AG20443 (cell line): ENCODE measurements at places on chromosomes 4 and X.
A peak's percentile ranks its signal among the peaks of the same experiment; 100 is the strongest.

- DNase-seq, result no peak
Observed at GRCh38 chr4:85740431-85740861, 265.5 kb downstream of the ARHGAP24 start.

DNA sequence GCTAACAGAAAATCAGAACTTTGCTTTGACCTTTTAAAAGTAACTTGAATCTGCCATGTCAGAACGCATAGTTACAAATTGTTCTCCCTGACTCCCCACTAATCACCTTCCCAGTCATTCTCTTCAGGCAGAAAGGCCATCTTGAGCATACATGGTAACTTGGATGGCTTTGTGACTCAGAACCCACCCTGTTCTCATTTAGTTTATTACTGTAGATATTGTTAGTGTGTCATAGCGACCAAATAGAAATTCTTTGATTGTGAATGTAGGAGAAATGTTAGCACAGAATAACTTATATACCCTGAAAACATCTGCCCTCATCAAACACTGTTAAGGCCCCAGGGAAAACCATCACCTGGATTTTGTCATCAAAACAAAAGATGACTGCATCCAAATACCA, 382.0 kb downstream of the MAGEB5 start:
- DNase-seq, result no peak

GRCh38 chr4:148116264-148116663, 325.9 kb downstream of the NR3C2 start:
- DNase-seq, result no peak

DNA sequence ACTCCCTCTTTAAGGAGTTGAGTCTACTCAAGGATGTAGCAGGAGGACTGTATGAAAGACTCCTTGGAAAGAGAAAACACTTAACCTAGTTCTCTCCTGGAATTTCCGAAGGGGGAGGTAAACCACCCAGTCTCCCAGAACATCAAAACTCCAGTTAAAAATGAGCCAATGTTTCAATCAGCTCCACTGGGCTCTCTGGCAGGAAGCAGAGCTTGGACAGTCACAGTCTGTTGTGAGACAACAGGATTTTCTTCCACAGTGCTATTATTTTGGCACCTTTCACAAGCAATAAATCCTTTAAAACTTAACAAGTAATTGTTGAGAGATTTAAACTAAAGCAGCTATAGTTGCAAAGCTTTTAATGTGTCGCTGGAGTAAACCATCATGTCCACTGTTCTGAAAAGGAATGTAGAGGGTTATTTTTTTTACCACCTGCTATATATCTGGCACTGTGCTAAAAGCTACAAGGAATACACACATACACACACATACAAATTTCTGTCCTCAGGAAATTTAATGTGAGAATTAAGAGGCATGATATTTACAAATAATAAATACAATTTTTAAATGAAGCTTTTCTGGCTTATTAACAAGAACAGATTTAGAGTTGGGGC, 229.2 kb upstream of the INTU start:
- DNase-seq, result no peak

GRCh38 chr4:48255072-48255958, 14.3 kb downstream of the TEC start:
- DNase-seq, result no peak

DNA sequence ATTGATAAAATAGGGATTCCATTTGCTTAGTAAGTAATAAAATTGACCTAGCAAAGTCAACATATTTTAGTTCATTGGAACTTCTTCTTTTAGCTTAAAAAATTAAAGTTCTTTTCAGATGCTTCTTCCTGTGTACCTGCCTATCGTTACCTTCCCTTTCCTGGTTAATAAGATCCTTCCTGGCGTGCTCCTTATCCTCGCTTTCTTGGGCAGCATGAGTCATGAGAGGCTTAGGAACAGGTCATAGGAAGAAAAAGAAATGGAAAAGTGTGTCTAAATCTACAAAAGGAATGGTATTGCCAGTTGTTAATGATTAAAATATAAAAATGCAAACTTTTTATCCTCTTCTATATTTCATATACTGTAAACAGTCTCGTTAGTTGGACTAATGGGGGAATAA, 170.3 kb downstream of the DCTD start:
- no peak for DNase-seq

DNA sequence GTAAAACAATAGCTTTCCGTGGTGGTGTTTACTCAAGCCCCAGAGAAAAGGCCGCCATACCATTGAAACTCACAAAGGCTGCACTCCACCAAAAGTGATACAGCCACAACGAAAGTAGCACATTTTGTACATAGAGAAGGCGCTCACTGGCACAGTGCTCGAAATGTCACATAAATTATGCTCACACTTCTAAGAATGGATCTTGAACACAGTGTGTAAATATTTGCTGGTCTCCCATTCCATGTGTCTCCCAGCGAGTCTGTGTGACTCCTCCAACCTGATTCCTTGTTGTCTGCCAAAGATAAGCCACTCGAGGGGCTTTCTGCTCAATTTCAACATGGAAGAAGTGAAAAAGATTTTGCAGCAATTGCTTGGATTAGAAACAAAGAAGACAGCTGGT, 234.0 kb upstream of the VCX3A start:
- DNase-seq, result no peak

DNA sequence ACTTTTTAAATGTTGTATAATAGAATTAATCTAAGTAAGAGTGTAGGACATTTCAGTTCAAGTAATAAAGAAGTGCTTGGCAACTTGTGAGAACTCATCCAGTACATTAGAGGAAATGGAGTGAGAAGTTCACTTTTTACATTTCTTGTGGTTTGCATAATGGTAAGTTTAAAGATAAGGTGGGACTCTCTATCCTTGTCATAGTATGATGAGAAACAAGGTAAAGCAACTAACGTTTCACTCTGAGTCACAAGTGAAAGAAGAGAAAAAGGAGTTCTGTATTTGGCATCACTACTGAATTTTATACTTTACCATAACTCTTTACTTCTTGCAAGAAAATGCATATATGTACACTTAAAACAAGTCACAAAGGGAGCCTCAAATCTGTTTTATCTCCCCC, 219.4 kb downstream of the SLC4A4 start:
- DNase-seq, result no peak

GRCh38 chr4:104532677-104533076, 38.0 kb upstream of the CXXC4 start:
- no peak for DNase-seq

DNA sequence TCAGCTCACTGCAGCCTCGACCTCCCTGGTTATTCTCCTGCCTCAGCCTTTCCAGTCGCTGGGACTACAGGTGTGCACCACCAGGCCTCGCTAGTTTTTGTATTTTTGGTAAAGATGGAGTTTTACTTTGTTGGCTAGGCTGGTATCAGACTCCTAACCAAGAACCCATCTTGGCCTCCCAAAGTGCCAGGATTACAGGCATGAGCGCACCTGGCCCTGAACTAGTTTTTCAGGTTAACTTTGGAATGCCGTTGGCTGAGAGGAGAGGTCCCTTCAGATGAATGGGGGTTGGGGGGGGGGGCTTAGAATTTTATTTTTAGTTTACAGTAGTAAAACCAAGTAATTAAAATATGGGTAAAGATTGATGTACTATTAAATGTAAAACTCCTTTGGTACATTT, 23.4 kb upstream of the CWH43 start:
- no peak for DNase-seq

DNA sequence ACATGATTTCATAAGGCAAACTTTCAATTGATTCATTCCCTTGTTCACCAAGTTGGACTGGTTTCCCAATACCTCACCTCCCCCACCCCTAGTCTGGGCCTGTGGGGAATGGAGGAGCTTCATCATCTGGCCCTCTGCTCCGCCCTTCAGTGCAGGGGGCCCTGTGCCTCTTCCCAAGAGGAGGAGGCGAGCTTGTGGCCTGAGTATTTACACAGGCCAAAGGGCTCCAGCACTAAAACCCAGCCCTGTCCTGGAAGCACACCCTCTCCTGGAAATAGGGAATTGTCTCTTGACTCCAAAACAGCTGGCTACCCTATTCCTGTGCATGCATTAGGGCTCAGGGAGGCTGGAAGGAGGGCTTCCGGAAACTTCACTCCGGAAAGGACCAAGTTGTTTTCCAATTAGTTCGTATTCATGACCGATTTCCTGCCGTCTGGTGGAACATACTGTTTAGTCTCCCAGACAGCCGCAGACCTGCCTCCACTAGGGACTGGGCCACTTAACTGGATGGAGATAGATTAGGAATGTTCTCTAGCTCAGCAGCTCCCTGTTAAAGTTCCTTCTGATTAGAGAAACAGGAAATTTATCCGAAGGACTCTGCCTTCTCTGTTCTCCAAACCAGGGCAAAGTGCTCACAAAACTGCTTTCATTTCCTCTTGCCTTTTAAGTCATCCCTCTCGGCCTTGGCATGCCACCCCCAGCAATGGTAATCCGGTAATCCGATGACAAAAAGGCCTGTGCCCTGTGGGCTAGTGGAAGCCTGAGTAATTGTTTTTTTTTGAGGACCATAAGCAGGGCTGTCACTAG, 5.8 kb downstream of the SRPX2 start:
- peak; percentile 83 for DNase-seq

- no peak for DNase-seq
Observed at GRCh38 chrX:2542826-2543521, 42.2 kb upstream of the DHRSX start.

GRCh38 chr4:73679836-73680235, 59.6 kb upstream of the RASSF6 start:
- peak; percentile 21 for DNase-seq

DNA sequence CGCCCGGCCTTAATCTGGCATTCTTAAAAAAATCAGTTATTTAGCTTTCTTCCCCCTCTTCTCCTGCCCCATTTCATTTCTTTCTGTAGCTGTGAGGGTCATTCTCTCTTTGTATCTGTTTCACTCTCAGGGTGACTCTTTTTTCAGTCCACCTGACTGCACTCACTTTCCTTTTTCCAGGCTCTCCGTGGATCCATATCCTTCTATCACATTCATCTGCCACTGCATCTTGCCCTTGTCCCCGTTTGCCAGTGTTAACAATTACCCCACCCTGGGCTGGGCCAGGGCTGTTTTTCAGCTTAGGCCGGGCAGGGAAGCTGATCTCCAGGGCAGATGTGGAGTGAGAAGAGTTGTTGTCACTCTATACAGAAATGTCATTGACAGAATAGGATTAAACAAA, 7.7 kb downstream of the FHL1 start:
- DNase-seq, result no peak

DNA sequence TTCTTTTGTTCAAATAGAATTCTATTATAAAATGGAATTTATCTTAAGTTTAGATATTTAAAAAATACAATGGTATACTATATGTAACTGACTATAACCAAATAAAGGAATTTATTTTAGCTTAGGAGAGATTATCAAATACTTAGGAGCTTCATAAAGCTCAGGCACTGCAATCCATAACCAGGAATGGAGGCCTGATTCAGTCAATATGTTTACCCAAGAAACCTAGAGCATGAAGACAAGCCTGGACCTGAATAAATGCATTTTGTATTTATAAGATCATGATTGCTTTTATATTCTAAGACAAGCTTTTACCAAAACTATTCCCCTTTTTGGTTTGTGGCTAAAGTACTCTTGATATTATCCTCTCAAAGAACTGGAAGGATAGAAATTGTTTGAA, 742.6 kb downstream of the FAT4 start:
- DNase-seq, result no peak

DNA sequence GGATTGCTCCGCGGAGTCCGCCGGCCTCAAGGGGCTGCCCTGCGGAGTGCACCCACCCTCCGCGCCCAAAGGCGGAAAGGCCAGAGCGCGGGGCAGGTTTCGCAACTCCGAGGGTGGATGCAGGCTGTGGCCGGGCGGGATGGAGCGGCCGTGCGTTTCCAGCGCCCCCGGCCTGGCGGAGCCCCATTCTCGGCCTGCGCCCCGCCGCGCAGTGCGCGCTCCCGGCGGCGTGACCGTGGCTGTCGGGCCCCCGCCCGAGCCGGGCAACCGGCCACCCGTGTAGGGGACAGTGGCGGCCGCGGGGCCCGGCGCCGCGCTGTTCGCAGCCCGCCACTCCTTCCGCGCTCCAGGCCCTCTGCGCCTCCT, 331 bp downstream of the SETD7 start:
- DNase-seq, result peak; percentile 56

DNA sequence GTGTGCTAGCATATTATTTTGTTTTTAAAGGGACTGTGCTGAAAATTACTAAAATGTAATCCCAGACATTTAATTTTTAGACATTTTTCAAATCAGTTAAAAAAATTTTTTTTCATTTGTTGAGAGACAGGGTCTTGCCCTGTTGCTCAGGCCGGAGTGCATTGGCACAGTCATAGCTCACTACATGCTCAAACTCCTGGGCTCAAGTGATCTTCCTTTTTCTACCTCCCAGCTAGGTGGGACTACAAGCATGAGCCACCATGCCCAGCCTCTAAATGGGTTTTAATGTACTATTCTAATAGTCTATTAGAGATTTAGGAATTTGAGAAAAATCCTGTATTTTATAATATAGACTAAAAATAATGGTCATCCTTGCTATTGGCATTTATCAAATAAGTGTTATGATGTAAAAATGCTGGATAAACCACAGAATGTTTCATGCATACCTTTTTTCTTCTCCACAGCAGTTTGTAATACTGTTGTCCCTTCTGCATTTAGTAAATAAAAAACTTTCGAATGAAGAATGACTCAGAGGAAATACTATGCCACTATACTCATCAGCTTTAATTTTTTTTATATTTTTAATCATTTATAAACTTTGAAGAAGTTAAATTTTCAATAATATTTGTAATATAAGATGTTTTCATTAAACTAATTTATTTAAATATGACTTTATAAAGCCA, 29.9 kb downstream of the CPEB2 start:
- DNase-seq, result peak; percentile 22

DNA sequence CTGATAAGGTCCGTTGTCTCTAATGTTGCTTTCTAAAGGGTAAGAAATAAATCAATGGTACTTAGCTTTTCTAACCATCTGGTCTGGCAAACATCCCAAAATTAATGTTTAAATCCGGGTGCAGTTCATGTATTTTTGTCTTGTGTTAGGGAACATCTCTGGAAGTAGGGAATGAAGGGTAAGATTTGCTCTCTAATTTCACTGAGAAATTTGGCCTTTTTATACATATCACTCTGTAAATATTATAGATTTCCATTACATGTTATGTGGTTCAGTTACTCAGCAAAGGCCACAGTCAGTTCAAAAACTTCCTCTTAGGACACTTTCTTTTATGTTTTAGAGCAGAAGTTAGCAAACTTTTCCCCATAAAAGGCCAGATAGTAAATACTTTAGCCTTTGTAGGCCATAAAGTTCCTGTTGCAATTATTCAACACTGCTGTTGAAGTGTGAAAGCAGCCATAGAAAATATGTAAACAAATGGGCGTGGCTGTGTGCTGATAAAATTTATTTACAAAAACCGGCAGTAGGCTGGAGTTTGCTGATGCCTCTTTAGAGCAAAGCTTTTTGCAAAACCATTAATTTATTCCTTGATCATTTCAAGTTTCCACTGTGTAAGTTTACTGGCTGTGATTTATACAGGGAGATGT, 218.1 kb downstream of the ANTXR2 start:
- no peak for DNase-seq

GRCh38 chr4:122889726-122890125, 32.7 kb downstream of the NUDT6 start:
- DNase-seq, result no peak

- no peak for DNase-seq
Observed at GRCh38 chr4:135249024-135249423, 1047.4 kb upstream of the PABPC4L start.

- DNase-seq, result no peak
Observed at GRCh38 chr4:112403101-112403945, 106.2 kb downstream of the ALPK1 start.
